ENCODE measurements at places on chromosomes 2 and 18.

- DNase-seq = no peak
Measured at GRCh38 chr2:40419364-40419762, 32.5 kb downstream of the SLC8A1 start.

DNA sequence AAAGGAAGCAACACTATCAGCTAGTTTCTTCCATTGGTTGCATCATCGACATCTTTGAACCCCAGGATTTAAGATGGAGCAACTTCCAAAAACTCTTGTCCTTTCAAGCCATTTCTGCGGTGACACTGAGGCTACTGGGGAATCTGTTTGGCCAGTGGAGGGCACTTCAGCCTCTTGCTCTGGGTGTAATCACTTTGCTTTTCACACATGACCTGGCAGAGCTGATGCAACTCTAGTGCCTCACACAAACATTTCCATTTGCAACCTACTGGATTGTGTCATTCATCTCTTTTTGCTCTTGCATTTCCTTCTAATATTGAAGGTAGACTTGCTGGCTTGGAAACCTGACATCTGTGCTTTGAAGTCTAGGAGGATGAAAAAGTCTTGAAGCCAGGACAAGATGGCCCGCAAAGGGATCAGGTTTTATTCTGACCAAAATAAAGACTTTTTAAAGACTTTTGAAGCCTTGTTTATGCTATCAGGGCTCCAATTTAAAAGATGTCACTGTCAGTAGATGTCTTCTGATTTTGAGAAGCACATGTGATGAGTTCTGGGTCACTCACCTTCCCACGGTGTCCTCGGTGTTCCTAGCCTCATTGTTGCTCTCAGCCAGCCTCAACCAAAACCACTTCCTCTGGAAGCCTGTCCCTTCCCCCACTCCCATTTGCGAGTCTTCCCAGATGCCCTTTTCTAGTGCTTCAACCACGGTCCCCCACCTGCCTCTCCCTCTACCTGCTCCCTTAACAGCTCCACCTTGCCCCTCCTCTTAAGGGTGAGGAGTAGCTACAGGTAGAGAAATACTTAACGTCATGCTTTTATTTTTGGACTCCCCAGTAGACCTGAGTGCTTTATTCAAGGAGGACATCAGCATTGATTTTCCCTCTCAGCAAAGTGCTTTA lies 69.7 kb upstream of the KCNE4 start:
- peak; percentile 71 for DNase-seq

DNA sequence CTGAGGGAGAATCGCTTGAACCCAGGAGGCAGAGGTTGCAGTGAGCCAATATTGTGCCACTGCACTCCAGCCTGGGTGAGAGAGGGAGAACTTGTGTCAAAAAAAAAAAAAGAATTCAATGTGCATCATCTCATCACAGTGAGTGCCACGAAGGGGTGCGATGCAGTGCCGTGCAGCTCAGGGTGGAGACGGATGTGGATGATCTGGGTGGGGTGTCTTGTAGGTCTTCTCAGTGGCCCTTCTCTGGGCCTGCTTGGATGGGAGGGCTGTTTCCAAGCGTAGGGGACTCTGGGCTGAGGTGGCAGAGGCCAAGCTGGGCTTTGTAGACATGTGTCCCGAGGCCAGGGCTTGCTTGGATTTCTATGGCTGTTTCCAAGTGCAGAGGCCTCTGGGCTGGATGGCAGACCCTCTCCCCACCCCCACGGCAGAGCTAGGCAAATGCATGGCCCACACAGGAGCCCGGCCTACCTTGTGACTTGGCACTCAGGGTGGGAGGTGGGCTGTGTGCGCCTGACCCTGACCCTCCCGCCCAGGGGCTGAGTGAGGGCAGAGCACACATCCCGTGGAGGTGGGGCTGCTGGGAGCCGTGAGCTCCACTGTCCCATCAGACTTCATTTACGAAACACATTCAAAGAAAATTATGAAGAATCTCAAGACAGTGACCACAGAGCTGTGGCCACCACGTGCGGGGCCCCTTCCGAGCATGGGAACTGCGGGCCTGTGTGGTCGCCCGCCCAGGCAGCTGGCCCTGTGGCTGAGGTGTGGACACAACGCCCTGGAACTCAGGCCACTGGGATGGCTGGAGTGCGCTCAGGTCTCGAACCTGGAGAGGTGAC lies 76.4 kb downstream of the ASB1 start:
- DNase-seq = no peak

GRCh38 chr2:36413218-36413617 lies 57.6 kb downstream of the CRIM1 start:
- DNase-seq = no peak

- peak; percentile 82 for DNase-seq
Measured at GRCh38 chr2:131055169-131056065, 37.8 kb downstream of the FAM168B start.

GRCh38 chr2:86087936-86088850 lies 17.5 kb downstream of the POLR1A start:
- no peak for DNase-seq

DNA sequence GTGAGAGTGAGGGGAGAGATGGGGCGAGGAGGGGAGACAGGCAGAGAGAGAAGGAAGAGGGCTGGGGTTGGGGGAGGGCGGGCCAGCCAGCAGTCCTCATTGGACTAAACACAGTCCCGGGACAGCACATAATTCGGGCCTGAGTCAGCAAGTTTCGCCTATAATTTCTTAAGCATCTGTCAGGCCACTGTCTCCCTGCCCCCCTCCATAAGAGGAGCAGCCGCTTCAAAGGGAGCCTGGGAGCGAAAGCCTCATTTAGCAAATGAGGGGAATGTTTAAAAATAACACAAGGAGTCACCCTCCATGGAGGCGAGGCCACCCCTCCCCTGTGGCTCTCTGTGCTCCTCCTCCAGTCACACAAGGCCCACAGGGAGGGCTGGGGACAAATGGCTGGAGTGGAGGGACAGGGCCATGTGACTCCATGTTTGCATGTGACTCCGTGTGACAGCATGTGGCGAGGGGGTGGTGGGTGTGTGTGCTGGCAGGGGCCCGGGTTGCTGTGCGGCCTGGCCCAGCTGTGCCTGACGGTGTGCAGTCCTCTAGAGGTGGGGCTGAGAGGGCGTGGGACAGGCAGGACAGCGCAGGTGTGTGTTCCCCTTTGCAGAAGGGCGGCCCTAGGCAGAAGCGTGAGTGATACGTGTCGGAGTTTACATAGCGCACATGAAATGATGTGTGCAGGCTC lies 162.4 kb downstream of the CELF4 start:
- peak; percentile 70 for DNase-seq

GRCh38 chr18:67515942-67516538 lies 480 bp downstream of the DSEL start:
- peak; percentile 29 for DNase-seq

DNA sequence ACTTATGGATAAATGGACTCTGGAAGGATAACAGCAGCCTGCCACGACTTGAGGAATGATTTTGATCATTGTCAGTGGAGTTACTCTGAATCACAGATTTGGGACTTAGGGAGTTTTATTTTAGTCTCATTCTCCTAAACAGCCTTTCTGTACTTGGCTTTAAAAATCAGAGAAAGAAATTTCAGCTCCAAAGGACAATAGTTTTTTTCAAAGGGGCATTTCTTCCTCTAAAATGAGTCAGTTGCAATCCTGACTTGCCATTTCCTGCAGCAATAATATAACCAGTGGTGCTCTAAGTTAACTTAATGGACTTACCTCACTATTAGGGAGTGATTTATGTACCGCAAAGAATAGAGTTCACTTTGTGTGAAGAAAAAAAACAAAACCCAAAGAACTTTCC lies 35.1 kb upstream of the MTX2 start:
- no peak for DNase-seq

GRCh38 chr2:86011449-86011941 lies 94.2 kb downstream of the POLR1A start:
- DNase-seq = no peak

DNA sequence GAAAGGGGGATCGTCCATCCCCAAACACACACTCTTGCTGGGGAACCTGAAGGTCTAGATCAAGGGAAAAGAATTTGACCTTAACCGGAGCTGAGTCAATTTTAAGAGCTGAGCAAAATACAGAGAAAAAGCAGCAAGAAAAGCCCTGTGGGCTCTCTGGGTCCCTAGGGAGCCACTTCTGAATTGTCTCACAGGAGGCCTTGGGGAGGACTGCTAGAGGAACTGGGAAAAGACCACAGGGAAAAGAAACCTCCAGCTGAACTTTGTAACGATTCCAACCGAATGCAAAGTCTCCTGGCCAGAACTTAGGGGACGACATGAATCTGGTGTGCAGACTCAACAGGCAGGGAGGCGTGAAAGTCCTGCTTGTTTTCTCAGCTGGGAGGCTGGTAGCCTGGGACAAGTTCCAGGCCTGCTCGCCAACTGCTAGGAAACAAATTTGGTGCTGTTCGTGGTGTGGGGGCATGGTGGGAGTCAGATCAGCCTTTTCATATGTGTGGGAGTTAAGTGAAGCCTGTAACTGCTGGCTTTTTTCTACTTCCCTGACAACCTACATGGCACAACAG lies 644.6 kb upstream of the CNTNAP5 start:
- DNase-seq = no peak

GRCh38 chr18:47846431-47846830 lies 84.0 kb downstream of the SMAD2 start:
- DNase-seq = no peak

- no peak for DNase-seq
Measured at GRCh38 chr2:128809259-128809636, 490.6 kb upstream of the HS6ST1 start.

DNA sequence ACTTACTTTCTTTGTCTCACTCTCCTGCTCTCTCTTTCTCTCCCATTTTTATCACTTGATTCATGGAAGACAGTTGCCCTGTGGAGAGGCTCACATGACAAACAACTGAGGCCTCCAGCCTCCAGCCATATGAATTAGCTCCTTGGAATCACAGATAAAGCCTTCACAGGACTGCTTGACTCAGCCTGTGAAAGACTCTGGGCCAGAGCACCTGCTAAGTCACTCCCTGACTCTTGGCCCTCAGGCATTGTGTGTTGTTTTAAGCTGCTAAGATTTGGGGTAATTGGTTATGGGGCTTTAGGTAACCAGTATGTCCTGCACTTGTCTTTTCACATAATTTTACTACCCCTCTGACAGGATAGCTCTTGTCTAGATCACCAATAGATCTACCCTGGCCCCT lies 334.9 kb downstream of the SOX11 start:
- DNase-seq = no peak

- no peak for DNase-seq
Measured at GRCh38 chr18:51370996-51371395, 173.5 kb upstream of the MEX3C start.

- DNase-seq = no peak
Measured at GRCh38 chr2:173982918-173983317, 17.7 kb upstream of the SP3 start.

- no peak for DNase-seq
Measured at GRCh38 chr2:238954841-238955591, 107.1 kb downstream of the TWIST2 start.

GRCh38 chr2:116687371-116687770 lies 1127.1 kb upstream of the DDX18 start:
- no peak for DNase-seq

DNA sequence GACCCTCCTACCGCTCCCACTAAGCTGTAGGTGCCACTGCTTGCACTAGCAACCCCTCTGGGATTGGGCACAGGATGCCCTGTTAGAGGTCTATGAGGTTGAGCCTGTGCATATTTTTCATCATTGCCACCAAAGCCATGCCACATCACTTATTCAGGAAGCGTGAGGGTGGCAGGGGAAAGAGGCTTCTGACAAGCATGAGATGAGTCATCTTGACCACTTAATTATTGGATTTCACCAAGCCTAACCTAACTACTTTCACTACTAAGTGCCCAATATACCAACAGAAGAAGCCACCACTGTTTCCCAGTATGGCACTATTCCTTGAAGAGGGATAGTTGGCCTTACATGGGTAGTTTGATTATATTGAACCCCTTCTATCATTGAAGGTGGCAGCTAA lies 181.3 kb upstream of the EPHA4 start:
- DNase-seq = no peak

GRCh38 chr18:47490882-47491281 lies 239.4 kb upstream of the SKOR2 start:
- DNase-seq = no peak

Measured in AG04449 (cell line).